ENCODE measurements at places on chromosomes 12 and 14. TPM values are rescaled to one million over a fixed set of nuclear protein-coding genes. Genes with fewer than 3 reads are reported as not detected.

DNA sequence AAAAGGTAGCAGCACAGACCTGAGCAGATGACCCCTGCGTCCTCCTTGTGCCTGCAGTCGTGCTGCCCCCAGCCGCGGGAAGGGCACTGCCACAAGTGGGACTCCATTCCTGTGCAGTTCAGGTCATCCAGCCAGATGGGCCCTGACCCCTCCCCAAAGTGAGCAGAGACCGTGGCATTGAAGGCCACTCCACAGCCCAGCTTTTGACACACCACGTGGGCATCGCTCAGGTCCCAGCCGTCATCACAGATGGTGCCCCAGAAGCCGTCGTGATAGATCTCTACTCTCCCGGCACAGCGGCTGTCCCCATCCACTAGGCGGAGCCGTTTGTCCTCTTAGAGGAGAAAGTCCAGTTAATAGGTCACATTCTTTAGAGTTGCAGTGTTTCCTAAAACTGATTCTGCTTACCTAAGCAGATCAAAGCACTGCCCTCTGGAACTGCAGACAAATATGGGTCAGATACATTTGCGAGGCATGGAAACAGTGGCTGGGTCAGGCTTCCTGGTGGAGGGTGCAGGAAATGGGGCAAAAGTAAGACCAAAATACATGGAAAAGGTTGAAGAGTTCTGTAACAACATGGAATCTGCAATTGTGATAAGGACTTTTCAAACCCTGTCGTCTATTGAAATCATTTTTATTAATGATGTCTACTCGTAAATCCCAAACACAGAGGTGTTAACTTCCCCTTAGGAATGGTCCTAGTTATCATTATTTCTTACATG, 69.4 kb downstream of the CD163L1 start:
- H3K4me3 ChIP-seq: no peak overlapping the region
- H3K27ac ChIP-seq: no peak overlapping the region
- H3K4me1 ChIP-seq: no peaks in the 10 kb centered on the region

The FOXA1 gene
- 0.07 TPM for total RNA-seq

DNA sequence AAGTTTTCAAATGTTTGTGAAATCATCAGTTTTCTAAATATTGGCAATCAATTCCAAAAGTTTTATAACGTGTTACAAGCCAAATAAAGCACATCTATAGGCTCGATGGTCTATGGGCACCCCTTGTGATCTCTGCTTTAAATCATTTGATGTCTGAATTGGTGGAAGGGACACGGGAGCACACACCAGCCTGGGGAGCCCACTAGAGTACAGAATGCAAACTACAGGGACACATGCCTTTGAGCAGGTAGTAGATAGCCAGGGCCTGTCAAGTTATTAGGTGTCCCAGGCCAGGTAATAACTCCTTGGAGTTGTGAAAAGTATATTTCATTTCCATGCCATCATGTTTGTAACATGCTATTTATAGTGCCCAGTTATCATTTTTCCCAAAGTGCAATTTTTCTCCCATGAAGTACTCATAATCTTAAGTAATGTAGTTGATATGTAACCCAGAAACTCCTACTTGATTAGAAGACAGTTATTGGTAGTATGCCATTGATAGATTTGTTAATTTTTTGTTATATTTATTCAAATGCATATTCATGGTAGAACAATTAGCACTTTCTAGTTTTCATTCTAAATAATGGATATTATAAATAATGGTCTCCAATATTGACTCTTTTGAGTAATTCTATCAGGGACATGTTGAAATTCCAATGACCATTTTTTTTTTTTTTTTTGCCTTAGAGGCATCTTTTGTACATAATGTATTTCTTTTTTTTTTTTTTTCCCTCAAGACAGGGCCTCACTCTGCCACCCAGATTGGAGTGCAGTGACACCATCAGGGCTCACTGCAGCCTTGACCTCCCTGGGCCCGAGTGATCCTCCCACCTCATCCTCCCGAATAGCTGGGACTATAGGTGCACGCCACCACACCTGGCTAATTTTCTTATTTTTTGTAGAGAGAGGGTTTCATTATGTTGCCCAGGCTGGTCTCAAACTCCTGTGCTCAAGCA, 96.9 kb upstream of the FGD4 start:
- no peak overlapping the region for H3K4me3 ChIP-seq
- no peak overlapping the region for H3K27ac ChIP-seq
- H3K27me3 ChIP-seq: no peaks in the 10 kb centered on the region

The LAG3 gene
- total RNA-seq: 1.7 TPM

The MORN3 gene
- total RNA-seq: 0.37 TPM

The PIWIL1 gene
- total RNA-seq: not detected

Measured in H9 (cell line).